ENCODE measurements at places on chromosomes 12 and 14. TPM values are rescaled to one million over a fixed set of nuclear protein-coding genes. Genes with fewer than 3 reads are reported as not detected.
A peak's percentile ranks its signal among the peaks of the same experiment; 100 is the strongest.

DNA sequence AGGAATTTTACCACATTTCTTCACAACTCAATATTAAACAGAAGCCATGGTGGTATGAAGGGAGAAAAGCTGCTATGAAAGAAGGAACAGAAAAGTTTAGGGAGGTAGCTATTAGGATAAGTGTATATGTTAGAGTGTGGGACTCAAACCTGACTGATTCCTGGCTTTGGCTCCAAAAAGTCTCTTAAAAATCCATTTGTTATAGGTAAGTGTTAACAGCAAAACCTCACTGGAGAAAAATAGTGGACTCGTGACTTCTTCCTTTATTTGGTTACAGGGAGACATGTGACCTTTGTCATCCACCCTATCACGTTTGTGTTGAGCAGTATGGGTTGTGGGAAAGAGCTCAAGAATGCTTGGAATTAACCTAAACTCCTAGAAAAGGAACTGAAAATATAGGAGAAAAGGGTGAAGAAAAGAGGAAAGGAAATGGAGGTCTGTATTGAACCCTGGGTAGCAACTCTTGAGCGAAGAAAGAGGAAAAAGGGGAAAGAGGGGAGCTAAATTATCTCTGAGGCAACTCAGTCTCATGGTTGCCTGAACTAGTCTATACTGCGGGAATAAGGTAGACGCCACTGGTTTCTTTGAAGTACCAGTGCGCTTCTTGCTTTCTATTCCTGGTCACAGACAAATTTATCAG, 3.6 kb upstream of the EID3 start:
- DNase-seq = no peak

- DNase-seq = no peak
Observed at GRCh38 chr12:116591855-116592637, 32.9 kb downstream of the MAP1LC3B2 start.

GRCh38 chr12:69000540-69001243, 67.7 kb upstream of the CPM start:
- DNase-seq = no peak

DNA sequence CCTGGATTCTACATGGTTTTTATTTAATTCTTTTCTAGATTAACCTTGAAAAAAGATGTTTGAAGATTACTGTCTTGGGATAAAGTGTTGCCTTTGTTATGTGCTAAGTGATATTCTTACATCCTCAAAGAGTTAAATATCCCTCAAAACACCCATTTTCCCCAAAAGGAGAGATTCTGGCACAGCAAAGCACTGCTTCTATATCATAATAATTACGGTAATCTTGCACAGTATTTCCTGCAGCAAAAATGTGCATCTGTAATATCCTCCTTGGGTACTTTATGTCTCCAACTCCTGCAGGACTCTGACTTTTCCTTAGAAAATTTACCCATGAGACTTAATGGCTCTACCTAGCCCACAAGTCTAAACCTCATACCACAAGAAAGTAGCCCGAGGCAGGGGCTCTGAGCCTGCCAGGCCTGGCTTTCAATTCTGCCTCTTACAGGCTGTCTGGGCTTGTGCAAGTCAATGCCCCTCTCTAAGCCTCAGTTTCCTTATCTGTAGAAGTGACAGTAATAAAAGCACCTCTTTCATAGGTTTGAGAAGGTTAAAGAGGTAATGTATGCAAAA, 45.8 kb downstream of the SVOP start:
- DNase-seq = no peak

DNA sequence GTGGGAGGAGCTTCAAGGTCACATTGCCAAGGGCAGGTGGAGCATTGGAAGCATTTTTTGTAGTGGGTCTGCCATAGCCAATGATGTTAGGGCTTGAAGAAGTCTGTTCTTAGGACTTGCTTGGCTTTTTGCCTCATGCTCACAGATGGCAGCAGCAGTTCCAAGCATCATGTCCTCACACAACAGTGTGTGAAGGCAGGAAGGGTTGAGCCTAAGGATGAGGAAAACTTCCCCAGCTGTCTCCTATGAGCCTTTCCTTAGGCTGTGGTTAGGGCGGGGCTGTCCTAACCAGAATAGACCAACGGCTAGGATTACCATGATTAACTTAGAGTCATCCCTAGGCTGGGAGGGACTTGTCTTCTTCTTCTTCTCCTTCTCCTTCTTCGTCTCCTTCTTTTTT, 76.2 kb upstream of the KCNA1 start:
- DNase-seq = no peak

DNA sequence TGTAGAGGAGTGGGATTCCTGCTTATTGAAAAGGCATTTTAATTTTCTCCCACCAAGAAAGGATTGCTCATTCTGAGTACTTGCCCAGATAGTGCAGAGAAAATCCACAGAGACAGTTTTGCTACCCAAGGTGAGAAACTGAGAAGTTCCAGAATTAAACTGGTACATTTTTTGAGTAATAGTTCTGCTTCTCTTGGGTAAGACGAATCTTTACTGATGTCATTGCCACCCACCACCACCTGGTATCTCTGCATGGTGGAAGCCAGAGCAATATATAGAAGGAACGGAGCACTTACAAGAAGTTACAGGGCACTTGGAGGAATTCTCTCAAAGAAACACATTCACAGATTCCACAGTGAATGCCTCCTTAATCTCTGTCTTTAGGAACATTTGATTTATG, 20.7 kb upstream of the FRMD6 start:
- DNase-seq = no peak

DNA sequence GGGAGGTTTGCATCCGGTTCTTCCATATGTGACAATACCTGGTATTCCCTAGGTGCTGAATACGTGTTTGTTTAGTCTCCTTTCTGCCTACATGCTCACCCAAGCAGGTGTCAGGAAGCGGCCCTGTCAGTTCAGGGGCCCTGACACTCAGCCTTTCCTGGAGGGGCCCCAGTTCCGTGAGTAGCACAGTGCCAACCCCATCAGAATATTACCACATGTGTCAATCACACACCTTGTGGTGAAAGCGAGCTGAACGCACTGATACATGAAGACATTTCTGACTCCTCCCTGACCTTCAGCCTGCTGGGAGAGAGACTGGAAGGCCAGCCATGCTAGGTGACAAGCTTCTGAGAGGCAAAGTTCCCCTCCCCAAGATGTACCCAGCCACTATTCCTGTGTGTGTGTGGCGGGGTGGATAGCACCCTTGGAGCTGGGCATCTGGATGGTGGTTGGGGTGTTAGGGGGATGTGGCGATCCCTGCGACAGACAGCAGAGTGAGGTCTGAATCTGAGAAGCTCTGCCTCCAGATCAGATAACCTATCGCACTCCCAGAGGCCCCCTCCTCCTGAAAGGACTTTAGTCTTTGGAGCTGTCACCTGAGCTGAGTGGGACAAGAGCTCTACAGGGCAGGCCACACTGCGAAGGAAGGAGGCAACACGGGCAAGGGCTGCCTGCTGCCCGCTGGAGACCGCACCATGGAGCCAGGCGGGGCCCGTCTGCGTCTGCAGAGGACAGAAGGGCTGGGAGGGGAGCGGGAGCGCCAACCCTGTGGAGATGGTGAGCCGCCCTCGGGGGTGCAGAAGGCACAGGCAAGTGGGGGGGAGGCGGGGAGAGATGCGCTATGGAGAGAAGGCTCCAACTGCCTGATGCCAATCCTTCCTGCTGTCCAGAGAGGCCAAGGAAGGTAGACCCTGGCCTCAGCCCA, at the start of gene SOAT2:
Gene SOAT2 (plus strand): TSS at position 604 of the 925 bp plus-strand sequence. CDS start 92 bp downstream, at position 696.
- peak; percentile 57 for DNase-seq

Gene SIRT4
- not detected for total RNA-seq

Gene GLT8D2
- 0.17 TPM for total RNA-seq

- no peak for DNase-seq
Observed at GRCh38 chr12:82121545-82121944, 236.6 kb downstream of the CCDC59 start.

DNA sequence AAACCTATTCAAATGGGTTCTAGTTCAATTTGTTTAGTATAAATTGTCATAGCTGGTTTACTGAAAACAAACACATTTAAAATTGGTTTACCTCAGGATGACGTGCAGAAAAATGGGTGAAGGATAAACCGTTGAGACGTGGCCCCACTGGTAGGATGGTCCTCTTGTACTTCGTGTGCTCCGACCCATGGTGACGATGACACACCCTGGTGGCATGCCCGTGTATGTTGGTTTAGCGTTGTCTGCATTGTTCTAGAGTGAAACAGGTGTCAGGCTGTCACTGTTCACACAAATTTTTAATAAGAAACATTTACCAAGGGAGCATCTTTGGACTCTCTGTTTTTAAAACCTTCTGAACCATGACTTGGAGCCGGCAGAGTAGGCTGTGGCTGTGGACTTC, 8.3 kb downstream of the CALM1 start:
- no peak for DNase-seq

- no peak for DNase-seq
Observed at GRCh38 chr14:51592836-51593235, 58.9 kb upstream of the FRMD6 start.

- no peak for DNase-seq
Observed at GRCh38 chr14:102540315-102541028, 30.9 kb upstream of the ANKRD9 start.

Gene RD3L
- total RNA-seq = not detected

- no peak for DNase-seq
Observed at GRCh38 chr14:65281991-65282895, 130.3 kb upstream of the FUT8 start.

DNA sequence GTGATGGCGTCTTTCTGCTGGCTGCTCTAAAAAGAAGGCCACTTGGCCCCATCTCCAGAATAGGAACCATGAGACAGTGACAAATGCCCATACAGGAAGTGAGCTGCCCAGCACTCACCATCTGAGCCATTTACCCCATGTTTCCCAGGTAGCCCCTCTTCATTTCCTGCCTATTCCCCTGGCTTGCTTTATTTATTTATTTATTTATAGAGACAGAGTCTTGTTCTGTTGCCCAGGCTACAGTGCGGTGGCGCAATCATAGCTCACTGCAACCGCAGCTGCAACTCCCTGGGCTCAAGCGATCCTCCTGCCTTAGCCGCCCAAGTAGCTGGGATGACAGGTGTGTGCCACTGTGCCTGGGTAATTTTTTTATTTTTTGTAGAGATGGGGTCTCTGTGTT, 71.2 kb downstream of the RIN3 start:
- DNase-seq = no peak

Gene SPIC
- not detected for total RNA-seq

- DNase-seq = no peak
Observed at GRCh38 chr12:21337959-21338744, 3.4 kb upstream of the SLCO1A2 start.

DNA sequence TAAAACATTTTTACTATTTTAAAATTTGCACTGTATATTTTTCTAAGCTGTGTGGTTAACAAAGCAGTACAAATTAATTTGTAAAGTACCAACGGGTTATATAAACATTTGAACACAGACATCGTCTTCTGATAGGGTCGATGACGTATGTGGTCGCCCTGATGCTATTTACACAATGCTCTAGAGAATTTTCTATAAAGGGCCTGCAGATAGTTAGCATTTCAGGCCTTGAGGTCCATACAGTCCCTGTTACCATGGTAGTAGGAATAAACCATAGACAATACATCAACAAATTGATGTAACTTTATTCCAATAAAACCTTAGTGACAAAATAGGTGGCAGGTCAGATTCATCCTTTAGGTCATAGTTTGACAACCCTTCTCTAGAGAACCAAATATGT, 25.7 kb upstream of the PDZRN4 start:
- DNase-seq = no peak

GRCh38 chr14:25237845-25238244, 187.9 kb upstream of the STXBP6 start:
- DNase-seq = no peak

Gene ABCC9
- not detected for total RNA-seq

DNA sequence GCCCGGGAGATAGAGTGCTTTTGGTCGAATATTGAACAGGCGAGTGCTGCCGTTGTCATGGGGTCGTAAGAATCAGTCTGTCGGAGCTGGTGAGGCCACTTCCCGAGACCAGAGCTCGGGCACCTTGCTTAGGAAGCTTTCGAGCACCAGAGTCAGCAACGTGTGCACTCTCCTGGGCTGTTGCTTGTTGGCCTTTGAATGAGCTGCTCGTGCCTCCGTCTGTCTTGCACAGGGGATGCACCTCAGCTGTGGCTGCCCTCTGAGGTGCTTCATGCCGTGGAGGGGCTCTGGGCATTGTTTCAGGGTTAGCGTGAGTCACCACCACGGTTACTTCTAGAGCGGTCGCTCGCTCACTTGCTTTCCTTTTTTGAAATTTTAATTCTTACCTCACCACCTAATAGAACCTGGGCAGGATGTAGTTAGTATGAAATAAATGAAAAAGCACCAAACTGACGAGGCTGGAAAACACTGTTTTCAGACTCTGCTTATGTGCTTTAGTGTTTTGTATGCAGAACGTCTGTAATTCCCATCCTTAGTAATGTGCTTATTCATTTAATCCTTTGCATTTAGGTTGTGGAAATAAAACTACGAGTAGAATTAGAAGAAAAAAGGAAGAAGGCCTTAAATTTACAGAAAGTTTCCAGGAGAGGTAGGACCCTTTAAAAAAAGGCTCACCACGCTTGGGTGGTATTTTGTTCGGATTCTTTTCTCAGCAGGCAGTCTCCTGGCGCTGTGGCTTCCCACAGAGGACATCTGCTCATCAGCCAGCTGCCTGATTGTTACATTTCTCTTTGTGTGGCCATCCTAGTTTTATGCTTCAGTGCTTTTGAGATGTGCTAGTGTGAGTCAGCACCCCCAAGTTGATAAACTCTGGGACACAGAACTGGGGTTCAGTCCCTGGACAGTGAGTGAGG, 40.6 kb downstream of the EP400 start:
- no peak for DNase-seq

GRCh38 chr14:46250113-46250703, 401.4 kb downstream of the RPL10L start:
- no peak for DNase-seq

DNA sequence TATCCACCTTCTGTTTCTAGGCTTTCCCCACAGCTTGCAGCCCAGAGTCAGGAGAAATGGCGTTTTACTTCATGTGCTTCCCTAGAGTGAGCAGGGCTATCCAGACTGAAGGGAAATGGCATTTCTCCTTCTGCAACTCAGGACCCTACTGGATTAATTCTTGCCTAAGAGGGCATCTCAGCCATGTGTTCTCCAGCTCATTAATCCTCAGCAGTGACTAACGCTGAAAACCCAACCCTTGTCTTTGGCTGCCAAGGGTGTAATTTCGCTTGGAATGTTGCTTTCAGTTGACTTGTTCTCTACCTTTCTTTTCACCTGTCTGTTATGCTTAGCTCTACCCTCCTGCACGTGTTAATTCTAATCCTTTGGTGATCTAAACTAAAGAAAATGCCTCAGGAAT, 21.0 kb upstream of the EMP1 start:
- DNase-seq = no peak

GRCh38 chr14:75650253-75651058, 10.2 kb downstream of the ERG28 start:
- DNase-seq = no peak

GRCh38 chr14:67515386-67516079, 17.6 kb upstream of the PLEKHH1 start:
- DNase-seq = peak; percentile 39

DNA sequence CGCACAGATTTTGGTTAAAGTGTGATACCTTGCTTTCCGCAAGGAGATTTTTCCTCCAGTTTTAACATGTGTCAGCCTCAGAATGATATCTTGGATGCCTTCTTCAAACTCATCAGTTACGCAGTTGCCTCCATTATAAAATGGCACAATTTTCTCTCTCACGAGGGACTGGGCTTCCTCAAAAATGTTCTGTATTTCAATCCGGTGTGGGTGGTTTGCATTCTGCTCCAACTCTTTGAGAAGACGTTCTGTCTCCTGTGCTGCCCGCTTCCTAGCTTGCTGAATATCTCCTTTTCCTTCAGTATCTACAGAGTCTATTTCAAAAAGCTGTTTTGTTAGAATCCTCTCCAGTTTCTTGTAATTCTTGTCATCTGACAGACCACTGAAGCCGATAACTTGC, 1.8 kb downstream of the BAG5 start:
- DNase-seq = no peak

GRCh38 chr12:4431436-4431835, 14.2 kb downstream of the FGF6 start:
- DNase-seq = no peak
